Activated naive CD8-positive, alpha-beta T cell treated with anti-CD3 and anti-CD28 coated beads, Interleukin-2, amount 10 ng/mL, durations not matched to agents 7 days and 5 days (primary cell): ENCODE measurements at places on chromosomes 6 and 20. TPM values are rescaled to one million over a fixed set of nuclear protein-coding genes. Genes with fewer than 3 reads are reported as not detected.

DNA sequence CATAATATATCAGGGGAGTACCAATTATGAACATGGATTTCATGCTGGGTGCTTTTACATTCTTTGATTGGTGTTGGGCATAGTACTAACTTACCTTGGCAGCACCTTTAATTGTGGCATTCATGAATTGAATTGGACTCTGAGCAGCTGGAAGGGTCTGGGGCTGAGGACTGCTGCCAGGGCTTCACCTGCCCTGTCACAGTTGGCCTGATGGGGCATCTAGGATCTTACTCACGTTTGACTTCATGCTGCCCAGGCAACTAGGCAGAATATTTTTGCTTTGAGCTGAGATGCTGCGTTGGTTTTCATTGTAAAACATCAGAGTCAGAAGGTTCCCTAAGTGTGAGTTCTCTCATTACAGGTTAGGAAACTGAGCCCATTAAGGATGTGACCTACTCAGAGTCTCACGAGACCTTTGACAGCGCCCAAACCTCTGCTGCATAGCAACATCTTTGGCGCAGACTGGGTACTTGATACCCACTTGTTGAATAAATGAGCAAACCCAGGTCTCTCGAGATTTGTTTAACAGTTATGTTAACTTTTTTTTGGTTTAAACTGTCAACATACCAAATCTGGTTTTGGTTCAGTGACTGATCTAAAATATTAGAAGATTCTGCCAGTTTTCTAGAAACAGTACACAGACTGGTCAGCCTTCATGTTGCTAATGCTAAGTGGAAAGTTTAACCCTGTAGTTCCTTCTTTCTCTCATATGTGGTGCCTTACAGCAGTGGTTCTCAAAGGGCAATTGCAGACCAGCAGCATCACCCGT is 104.9 kb downstream of the TCP11 start:
- no peak for DNase-seq

GRCh38 chr6:7328243-7328642 is 15.2 kb upstream of the SSR1 start:
- no peak for DNase-seq

- no peak for DNase-seq
These were observed 12.8 kb downstream of the AK9 start for GRCh38 chr6:109678240-109678639.

DNA sequence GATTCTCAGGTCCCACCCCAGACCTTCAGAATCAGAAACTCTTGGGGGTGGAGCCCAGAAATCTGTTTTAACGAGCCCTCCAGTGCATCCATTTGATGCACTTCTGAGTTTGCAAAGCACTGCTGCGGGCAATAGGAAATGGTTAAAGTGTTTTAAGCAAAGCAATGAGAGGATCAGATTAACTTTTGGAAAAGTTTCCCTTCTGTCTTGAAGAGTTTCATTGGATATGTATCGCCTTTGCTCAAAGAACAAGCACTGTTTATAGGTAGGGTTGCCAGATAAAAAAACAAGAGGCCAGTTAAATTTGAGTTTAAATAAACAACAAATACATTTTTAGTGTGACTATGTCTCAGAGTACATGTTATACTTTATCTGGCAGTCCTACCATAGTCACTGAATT is 226.0 kb downstream of the BMP7 start:
- no peak for DNase-seq

- DNase-seq, result no peak
These were observed 135.3 kb upstream of the DEFB112 start for GRCh38 chr6:50185006-50185405.

GRCh38 chr20:62822788-62823651 is 6.2 kb downstream of the COL9A3 start:
- peak; percentile 66 for DNase-seq

GRCh38 chr20:13271098-13271497 is 50.0 kb downstream of the ISM1 start:
- no peak for DNase-seq

GRCh38 chr6:27312146-27312949 is at the start of gene POM121L2:
TSS of gene POM121L2 (minus strand) at chr6:27312273. CDS start at chr6:27312170, 103 bp downstream.
- peak; percentile 71 for DNase-seq

- DNase-seq, result no peak
These were observed 672.8 kb downstream of the GRIK2 start for GRCh38 chr6:102066301-102066700.

PRIM2 gene
- total RNA-seq, result 32.9 TPM

ULBP2 gene
- total RNA-seq, result 0.53 TPM
